ENCODE measurements at places on chromosomes 2 and 18.

DNA sequence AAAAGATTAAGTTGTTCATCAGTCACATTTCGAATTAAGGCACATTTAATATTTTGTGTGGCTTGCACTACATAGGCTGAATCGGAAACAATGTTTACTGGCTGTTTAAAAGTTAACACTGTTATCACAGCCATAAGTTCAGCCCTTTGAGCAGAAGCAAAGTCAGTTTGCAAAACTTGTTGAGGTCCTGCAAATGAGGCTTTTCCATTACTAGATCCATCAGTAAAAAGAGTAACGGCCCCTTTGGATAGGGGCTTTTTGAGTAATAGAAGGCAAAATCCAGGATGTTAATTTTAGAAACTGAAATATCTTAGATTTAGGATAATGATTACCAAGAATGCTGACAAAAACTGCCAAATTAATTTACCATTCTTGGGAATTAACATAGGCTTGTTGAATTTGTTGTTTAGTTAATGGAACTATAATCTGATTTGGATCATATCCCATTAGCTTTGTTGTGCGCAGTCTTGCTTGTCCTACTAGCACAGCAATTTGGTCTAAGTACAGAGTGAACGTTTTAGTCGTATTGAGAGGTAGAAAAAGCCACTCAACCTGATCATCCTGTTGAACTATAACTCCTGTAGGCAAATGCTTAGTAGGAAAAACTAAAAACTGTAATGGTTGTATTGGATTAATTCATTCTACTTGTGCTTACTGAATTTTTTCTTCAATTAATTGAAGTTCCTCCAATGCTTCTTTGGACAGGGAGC is 13.9 kb upstream of the SUCLG1 start:
- no peak for DNase-seq

- DNase-seq: no peak
These were observed 104.4 kb downstream of the PTH2R start for GRCh38 chr2:208511016-208511415.

GRCh38 chr18:394987-395362 is 105.5 kb downstream of the COLEC12 start:
- DNase-seq: no peak

DNA sequence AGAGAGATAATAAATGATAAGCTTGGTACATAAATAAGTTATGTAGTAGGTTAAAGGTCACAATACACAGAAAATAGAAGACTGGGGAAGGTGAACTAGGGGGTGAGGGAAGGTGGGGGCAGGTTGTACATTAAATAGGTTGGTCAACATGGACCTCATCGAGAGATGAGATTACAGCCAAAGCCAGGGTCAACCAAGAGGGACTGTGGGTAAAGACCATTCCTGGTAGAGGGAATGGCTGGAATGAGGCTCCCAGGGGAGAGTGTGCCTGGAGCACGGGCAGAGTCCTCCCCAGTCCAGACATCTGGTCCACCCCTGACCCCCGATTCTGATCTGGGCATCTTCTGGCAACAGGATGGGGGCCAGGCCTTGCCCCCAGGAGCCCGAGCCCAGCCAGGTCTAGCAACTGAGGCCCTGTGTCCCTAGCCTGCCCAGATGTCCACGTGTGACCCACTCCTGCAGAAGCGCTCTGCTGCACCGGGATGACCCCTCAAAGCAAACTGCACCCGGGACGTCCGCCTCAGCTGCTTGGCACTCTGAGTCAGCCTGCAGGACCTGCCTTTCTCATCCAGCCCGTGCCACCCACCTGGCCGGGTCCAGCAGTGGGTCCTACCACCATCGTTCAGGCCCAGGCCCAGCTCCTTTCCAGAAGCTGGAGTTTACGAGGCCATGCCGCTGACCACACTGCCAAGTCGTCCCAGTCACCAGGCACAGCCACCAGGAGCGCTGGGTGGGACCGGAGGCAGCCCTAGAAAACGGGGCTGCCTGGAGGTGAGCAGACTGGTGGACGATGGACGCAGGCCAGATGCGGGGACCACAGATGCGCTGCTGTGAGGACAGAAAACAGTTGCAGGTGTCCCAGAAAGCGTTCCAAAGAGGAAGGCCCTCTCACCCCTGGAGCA is 56.2 kb upstream of the ID2 start:
- DNase-seq: no peak

- peak; percentile 62 for DNase-seq
These were observed 1.8 kb upstream of the AGBL5 start for GRCh38 chr2:27049422-27050280.

- no peak for DNase-seq
These were observed 40.0 kb upstream of the SULT1C3 start for GRCh38 chr2:108199726-108200125.

DNA sequence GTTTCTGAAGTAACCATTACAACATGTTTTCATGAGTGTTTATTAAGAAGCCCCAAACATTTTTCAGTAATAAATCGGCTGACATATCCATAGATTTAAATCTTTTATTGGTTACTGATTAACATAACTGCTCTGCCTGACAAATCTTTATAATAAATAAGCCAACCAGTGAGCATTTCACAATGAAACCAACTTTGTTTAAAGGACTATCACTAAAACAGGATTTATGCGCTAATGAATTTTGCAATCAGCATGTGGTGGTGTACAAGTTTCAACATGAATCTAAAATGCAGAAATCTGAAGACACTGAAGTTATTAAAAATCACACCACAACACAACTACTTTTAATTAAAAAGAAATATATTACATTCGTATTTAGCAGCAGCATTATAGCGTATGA is 166.7 kb downstream of the MEIS1 start:
- DNase-seq: no peak

GRCh38 chr2:215895330-215895729 is 118.0 kb downstream of the MREG start:
- DNase-seq: no peak

DNA sequence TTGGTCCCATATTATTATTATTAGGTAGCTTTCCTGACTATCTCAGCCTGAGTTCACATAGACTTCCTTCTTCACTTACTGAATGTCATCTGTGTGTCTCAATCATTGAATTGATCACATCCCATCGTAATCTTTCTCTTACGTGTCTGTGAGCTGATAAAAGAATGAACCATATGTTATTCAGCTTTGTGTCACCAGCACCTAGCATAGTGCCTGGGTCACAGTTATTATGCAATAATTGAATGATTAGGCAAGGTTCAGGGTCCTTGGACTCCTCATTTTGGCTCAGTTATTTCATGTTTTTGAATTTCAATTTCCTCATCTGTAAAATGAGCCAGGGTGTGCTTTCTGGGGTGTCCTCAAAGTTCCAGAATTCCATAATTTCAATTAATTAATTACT is 107.2 kb downstream of the ZEB2 start:
- DNase-seq: no peak

DNA sequence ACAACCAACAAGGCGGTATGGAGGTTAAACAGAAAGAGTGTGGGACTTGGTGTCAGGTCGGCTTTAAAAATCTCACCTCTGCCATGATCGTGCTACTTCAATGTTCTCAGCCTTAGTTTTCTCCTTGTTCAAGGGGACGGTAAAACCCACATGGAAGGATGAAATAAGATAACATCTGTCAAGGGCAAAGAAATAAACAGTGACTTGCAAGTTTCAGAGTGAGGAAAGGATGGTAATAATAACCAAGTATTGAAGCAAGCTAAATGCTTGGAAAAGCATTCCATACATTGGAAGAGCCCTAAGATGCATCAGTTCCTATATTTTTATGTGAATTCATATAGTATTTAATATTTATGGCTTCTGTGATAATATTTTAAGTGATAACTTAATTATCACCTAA is 29.8 kb upstream of the LMAN1 start:
- DNase-seq: no peak

- no peak for DNase-seq
These were observed 655.8 kb downstream of the TSN start for GRCh38 chr2:122411231-122411630.

DNA sequence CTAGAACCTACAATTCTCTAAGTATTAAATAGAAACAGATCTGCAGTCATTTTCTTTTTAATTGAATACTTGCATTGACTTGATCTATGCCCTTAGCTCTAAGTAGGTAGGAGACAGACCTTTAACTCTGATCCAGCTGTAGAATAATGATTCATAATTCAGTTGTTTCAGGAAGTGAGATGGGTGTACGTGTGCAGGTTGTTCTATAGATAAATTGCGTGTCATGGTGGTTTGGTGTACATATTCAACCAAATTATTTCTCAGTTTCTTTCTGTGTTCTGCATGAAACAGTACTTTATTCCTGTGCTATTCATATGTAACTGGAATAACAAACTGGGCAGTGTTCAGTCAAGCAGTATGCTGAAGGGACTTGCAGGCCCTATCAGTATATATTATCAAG is 34.3 kb upstream of the CD226 start:
- DNase-seq: no peak

- DNase-seq: no peak
These were observed 2.7 kb downstream of the KLHL14 start for GRCh38 chr18:32770054-32770665.

DNA sequence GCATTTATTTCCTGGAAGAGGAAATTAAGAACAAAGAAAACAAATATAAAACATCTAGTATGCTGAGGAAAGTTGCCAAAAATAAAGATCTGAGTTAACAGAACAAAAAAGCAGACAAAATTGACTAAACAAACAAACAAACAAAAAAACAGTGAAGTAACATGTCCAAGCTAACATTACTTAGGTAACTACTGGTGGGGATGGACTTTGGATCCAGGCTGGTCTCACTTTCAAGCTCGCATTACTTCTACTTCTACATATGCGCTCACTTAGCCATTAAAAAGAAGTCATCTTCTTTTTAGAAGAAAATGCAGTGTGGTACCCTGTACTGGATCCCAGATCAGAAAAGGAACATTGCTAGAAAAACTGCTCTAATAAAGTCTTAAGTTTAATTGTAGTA is 358.9 kb downstream of the NCKAP5 start:
- no peak for DNase-seq

DNA sequence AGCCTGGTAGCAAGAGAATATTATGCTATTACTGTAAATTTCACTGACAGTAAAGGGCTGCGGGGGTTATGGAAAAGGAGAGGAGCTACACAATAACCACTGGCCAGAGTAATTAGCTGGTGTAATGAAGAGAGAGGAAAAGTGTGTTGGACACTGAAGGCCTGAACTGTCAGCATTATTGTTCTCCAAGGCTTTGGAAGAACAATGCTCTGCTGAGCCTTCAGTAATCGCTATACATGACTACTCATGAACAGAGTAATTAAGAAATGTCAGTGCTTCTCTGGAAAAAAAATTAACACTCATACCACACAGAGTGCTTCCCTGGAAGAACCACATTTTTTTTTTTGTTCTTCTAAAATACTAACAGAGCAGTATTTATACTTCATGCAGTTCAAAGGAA is 931.3 kb downstream of the CPS1 start:
- no peak for DNase-seq

- peak; percentile 83 for DNase-seq
These were observed at the start of gene PSD4 for GRCh38 chr2:113173542-113174375. TSS of gene PSD4 (plus strand) at chr2:113173971. CDS start at chr2:113182457, 8,486 bp downstream.

DNA sequence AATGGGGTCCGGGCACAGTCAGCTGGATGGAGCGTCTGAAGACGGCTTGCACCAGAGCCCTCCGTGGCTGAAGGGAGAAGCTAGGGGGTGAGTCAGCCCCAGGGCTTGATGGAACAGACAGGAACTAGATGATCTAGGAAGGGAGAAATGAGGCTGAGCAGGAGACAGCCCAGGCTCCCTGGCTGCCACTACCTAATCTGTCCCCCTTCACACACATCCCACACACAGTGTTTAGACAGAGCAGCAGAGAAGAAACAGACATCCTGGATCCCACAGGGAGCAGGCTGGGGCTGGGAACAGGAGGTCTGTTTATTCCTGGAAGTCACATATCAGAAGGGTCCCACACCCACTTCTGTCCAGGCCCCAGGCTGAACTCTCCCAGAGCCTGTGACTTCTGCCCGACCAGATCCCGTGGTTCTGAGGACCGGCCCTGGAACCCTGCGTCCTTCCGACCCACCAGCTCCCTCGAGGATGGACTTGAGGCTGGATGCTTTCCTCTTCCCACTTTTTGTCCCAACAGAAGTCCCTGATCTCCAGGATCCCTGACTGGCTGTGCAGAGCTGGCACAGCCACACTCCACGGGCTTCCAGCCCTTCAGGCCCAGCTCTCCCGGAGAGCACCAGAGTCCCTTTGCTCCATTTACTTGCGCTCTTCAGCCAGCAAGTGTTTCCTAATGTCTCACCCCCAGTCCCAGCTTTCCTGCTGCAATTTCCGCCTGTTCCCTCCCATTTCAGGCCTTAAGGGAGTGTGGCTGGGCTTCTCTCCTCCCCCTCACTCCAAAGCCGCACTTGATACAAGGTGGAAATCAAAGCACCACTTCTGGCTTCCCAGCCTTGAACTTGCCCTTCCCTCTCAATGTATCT is 1.5 kb upstream of the GPBAR1 start:
- DNase-seq: no peak

- DNase-seq: no peak
These were observed 37.8 kb upstream of the STAT4 start for GRCh38 chr2:191188550-191189093.

DNA sequence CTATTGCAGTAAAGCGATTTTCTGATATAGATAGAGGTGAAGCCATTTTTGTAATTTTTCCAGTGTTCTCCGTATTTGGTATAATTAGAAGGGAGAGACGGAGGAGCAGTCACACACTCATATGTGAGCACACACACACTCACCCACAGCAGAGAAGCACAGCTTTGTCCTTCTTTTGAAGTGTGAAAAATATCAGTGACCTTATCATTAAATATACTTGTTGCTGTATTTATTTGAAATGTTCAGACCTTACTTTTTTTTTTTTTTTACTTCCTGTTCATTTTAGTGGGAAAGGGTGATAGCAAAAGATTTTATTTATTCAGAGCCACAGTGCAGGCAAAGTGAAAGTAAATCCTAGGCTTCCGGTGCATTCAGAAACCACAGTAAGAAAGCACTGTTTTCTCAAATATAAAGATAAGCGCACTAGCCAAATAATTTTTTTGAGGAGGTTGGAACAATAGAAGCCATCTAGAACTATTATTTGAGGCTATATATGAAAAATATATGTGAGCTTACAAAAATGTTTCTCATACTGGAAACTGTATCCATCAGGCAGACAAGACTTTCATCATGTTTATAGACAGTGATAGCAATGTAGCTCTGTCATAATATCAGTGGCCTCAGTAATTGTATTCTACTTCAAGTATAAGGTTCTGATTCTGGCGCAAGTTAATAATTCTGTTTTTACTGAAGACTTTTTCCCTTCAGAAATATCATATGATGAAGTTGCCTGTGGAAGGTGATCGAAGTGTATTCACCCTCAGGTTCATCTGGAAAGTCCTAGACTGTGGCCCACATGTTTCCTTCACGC is 37.2 kb downstream of the TSHZ1 start:
- DNase-seq: no peak

GRCh38 chr2:240322231-240322955 is 113.1 kb upstream of the GPC1 start:
- no peak for DNase-seq

DNA sequence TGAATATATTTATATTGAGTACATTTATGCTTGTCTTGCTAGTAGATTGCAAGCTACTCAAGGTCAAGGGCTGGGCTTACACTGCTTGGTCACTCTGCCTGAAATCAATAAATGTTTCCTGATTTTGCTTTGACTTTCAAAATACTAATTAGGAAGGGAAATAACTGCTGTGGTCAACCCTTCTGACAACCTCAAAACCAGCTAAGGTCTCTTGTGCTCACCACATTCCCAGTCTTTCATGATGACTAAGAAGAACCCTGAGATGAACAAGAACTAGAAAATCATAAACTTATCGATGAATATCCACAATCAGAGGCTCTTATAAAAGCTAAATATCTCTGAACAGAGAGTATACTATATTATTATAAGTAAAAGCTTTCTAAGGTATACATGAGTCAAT is 33.3 kb downstream of the ABCB11 start:
- DNase-seq: no peak
